ENCODE measurements at places on chromosomes 7 and 10.
A peak's percentile ranks its signal among the peaks of the same experiment; 100 is the strongest.

- no peak for DNase-seq
These were observed 618.5 kb upstream of the ANKRD30A start for GRCh38 chr10:36506697-36507496.

DNA sequence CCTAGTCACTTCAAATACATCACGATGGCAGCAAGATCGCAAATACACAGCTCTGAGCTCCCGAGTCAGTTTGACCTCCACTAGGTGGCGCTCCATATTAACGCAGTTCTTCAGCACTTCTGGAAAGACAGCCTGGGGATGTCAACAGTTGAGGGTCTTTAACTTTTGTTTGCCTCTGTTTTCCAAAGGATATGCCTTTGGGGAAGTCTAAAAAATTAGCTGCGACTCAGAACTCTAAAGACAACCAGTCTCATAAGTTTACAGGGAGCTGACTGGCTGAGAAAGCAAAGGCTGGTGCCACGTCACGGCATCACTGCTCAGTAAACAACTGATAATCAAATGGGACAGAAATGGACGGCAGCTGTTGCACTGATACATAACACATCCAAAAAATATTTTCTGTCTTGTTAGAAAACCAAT, 458.8 kb downstream of the SORCS1 start:
- DNase-seq: peak; percentile 84

GRCh38 chr10:110040767-110041478, 33.1 kb downstream of the ADD3 start:
- DNase-seq: no peak

GRCh38 chr10:79102498-79102874, 33.7 kb downstream of the ZMIZ1 start:
- no peak for DNase-seq

- no peak for DNase-seq
These were observed 1073.6 kb downstream of the XPNPEP1 start for GRCh38 chr10:108849688-108850087.

All from right lung (tissue), 10 donors.